NCI-H1105 (cell line): ENCODE measurements at places on chromosomes 3 and 15.
A peak's percentile ranks its signal among the peaks of the same experiment; 100 is the strongest.

GRCh38 chr3:56421205-56421604 lies 47.1 kb downstream of the ERC2 start:
- no peak for DNase-seq

DNA sequence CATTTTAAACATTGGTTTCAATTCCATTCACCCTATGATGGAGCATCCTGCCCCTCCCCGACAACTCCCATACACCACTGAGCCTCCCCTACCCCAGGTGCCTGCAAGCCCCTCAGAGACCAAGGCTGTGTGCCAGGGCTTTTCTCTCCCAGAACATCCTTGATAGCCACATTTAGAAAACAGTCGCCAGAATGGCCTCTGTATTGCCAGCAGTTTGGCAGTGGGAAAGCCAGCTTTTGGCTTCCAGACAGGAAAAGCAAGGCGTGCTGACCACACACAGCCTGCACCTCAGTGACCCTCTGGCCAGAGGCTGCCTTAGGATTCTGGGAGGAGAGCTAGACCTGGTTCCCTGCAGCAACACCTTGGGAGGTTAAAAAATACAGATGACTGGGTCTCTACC lies 18.2 kb upstream of the HRH1 start:
- no peak for DNase-seq

DNA sequence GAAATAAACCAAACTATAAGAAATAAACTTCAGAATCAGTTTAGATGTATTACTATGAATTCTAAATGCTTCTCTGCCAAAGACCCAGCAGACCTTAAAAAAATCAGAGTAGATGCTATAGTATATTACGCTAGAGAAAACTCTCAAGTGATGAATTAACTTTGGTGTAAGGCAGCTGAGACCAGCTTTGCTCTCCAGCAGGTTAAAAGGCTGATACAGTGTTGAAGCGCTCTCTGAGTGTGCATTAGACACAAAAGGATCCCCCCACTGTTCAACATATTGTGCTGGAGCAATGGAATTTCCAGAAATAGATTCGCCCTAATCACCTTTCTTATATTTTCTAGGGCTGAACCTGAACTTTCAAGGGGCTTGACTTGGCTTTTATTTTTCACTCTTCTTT lies 190.0 kb downstream of the EFHB start:
- DNase-seq = no peak

DNA sequence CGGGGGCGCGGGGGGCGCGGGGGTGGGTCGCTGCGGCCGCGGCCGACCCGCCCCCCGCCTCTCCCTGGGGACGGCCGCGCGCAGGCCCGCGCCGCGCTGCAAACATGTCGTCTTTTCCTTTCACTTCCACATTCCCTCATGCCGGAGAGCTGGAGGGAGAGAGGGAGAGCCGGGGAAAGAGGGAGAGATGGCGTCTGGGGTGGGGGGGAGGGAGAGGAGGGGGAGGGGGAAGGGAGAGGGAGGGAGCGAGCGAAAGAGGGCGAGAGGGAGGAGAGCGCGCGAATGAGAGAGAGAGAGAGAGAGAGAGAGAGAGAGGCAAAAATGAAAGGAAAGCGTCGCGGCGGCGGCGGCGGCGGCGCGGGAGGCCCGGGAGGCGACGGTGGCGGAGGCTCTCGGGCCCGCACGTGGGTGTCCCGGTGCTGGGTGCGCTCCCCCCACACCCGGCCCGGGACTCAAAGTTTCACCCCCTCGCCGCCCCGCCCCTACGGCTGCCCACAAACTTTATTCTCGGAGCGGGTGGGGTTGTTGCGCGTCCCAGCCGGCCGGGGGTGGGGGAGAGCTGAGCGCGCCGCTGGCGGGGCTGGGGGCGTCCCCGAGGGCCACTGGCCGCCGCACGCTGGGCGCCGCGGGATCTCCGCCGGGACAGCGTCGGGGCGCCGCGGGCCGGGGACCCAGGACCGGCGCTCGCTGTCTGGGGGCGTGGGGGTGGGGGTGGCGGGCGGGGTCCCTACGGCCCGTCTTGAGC lies 731 bp downstream of the ZNF710 start:
- DNase-seq = peak; percentile 7

DNA sequence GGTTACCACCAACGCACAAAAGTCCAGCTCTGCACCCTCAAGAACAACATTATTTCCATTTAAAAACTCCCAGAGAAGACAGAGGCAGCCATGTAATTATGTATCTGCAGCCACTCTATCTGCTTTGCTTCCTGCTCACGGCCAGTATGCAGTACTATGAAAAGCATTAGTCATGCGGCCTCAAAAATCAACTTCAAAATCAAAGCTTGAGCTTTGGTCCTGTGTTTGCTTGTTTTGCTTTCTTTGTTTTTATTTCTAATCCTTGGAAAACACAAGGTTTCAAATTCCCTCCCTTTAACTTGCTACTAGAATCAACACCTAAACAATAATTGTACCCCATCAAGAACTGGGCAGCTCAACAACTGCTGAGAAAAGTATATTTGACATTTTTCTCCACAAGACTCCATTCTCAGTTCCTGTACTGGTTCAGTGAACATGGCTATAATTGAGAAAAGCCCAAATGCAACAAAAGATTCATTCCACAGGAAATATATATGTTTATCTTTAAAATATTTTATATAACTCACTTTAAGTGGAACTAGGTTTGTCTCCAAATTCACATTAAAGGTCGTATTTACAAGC lies 37.6 kb downstream of the GBE1 start:
- no peak for DNase-seq

GRCh38 chr3:21372316-21372715 lies 378.7 kb downstream of the ZNF385D start:
- no peak for DNase-seq

DNA sequence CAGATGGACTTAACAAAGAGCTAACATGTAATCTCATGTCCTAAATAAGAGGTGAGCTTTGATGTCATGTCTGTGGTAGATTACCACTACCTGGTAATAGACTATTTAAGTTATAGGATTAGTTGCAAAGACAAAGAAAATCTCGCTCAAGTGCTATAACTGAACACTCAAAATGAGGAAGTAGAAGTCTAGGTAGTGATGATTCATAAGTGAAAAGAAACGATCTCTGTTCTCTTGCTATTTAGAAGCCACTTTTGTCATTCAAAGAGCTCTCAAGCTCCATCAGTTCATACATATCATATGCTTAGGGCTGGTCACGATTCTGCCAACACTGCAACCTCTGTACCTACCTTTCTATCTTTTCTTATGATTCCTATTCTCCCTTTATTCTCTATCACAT lies 110.9 kb downstream of the EDEM1 start:
- no peak for DNase-seq

GRCh38 chr3:48747706-48748105 lies 30.7 kb upstream of the IP6K2 start:
- no peak for DNase-seq

GRCh38 chr3:48184299-48184698 lies 3.9 kb downstream of the CDC25A start:
- no peak for DNase-seq

DNA sequence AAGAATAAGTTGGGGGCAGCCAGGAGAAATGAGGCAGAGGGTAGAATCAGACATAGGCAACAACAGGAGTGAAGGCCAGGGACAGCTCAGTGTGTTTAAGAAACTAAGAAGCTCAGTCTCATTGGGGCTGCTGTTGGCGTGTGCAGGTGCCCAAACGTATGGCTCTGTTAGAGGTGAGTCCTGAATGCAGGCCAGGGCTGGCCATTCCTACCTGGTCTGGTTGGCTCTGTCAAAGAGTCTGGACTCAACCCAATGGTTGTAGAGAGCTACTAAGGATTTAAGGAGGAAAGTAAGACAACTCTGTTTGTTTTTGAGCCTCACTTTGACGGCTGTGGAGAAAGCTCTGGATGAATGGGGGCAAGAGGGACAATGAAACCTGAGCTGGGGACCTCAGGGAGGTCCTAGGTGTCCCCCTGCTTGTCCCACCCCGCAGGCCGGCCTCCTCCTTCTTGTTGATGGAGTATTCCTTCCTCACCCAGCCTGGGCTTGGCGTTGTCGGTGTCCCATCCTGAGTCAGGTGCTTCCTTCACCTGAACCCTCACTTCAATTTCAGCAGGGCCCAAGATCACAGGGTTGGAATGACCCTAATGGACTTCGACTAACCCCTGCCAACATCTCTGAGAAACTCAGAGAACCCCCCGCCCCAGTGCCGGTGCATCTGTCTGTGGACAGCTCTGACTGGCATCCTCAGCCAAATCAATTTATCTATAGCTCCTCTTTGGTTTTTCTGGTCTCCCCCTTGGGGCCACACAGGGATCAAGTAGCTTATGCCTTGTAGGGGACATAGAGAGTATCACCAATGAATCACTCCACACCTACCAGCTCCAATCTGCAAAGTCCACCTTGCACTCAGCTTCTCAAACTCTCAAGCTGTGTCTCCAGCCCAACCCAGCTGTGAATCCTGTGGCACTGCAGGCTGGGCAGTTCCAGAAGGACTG lies 8.3 kb downstream of the ITGA11 start:
- DNase-seq = no peak

GRCh38 chr15:72358650-72359171 lies 17.1 kb downstream of the HEXA start:
- no peak for DNase-seq

DNA sequence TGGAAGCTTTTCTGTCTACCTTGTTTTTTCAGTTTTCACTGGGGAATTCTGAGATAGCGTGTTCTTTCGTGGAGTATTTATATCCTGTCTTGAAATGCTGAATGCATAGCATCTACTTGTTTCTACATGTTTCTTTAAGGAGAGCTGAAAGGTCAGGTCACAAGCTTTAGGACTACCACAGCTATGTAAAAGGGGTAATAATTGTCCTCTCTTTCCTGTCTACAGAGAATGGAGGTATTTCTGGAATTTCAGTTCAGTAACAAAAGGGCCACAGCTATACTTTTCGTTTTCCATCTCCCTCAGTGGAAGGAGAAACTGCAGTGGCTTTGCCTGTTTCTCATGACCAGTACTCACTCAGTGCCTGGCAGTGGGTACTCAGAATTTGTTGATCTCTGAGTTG lies 4.7 kb downstream of the INAFM2 start:
- DNase-seq = no peak
